ENCODE measurements at places on chromosomes 16 and 17.

DNA sequence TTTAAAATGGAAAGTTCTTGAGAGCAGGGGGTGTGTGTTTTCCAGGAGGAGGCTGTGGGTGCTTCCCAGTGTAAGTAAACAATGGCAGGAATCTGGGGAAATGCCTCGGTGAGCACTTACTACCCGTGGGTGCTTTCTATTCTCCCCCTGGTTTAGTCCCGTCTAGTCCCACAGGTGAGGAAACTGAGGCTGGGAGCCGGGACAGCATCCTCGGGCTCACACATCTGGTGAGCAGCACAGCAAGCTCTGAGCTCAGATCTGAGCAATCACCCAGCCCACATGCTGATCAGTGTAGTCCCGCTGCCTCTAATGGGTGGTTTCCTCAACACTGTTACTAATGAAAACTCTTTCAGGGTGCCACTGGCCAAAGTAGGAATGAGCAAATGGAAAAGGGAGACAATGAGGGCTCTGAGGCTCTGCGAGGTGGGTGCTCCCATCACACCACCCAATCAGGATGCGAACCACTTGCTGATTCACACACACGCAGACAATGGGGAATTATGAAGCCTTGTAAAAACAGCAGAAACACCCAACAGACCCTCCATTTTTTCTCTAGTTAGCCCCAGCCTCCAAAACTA lies 202.6 kb downstream of the PARN start:
- DNase-seq: no peak

DNA sequence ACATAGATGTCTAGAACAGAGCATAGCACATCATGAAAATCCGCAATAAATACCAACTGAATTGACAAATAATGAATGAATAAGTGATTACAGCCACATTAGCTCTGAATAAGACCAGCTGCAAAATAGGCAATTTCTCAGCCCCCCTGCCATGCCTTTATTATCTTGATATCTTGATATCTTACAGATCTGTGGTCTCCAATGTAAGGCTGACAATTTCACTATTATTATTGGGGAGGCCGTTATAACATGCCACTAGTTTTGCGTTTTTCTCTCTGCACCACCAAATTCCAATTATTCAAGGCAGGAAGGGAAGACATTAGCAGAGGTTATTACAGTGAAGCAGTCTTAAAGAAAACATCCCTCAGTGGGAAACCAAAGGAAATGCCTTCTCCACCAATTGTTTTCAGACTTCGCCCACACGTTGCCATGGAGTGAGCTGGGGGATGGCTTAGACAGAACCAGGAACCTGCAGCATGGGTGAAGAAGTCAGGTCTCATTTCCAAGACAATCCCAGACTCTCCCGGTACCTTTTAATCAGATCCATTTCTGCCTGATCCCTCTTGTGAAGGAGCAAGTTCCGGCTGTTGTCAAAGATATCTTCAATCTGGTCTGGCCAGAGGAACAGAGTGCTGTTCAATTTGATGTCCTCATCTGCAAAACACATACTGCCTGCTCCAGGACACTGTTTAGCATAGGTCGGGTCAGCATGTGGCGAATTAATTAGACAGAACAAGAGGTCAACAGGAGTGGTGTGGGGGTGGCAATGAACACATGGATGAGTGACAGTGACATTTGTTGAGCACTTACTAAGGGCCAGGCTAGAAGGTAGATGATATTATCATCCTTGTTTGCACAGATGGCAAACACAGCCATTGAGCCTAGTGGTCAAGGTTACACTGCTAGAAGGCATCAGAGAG lies 46.4 kb downstream of the DNAH3 start:
- DNase-seq: no peak

DNA sequence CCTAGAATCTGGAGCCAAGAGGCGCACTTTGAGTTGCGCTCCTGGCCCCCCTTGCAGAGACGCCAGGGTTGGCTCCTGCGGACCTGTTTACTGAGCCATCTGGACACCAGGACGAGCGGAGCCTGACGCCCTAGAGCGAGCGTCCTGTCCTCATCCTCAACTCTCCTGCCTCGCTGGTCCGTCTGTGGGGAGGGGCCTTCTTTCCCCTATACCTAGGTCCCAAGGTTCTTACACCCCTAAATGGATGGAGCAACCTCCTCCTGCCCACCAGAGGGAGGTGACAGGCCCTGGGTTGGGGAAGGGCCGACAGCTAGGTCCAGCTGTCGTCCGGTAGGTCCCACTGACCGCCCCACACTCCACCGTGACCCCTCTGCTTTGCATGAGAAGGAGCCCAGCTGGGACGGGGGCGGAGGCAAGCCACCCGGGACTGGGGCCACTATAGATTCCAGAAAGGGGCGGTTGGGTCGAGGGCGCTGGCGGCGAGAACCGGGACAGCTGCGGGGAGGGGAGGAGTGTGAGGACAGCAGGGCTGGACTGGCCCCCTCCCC lies 3.1 kb upstream of the LHX1 start:
- DNase-seq: no peak

GRCh38 chr17:34813290-34813689 lies 148.0 kb downstream of the CCT6B start:
- DNase-seq: no peak

DNA sequence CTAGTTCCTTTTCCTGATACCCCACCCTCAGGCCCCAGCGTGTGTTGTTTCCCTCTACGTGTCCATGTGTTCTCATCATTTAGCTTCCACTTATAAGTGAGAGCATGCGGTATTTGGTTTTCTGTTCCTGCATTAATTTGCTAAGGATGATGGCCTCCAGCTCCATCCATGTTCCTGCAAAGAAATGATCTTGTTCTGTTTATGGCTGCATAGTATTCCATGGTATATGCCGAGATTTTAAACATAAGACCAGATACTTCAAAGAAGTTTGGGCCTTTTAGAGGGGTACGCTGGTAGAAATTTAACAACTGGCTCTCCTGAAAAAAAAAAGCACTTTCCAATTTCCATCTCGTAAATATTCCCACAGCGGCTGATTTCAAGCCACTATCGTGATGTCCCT lies 59.8 kb downstream of the IRF8 start:
- DNase-seq: no peak

DNA sequence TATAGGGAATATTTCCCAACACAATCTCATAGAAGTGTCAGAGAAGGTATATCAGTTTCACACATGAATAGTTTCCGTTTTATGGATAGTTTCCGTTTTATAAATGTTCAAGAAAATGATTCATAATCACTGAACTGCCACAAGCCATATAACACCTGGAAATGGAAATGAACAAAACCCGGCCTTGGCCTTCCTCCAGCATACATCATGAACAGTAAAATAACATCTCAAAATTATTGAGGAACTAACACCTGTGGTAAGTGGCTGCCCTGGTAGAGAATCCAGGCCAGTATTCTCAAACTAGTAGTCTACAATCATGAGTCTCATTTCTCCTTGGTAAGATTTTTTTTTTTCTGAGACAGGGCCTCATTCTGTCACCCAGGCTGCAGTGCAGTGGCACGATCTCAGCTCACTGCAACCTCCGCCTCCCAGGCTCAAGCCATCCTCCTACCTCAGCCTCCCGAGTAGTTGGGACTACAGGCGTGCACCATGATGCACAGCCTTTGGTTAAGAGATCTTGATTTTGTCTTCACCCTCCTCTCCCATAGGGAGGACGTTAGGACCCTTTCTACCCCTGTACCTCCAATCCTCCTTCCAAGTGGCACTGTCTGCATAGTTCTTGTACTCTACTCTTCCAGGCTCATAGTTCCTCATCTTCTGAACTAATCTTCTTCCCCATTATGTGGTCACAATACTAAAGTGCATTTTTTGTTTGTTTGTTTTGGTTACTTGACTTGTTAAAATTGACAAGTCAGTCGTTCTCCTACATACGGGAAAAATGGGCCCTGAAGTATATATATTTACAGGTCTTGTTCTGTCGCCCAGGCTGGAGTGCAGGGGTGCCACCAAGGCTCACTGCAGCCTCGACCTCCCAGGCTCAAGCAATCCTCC lies 15.0 kb upstream of the RGS9 start:
- no peak for DNase-seq

DNA sequence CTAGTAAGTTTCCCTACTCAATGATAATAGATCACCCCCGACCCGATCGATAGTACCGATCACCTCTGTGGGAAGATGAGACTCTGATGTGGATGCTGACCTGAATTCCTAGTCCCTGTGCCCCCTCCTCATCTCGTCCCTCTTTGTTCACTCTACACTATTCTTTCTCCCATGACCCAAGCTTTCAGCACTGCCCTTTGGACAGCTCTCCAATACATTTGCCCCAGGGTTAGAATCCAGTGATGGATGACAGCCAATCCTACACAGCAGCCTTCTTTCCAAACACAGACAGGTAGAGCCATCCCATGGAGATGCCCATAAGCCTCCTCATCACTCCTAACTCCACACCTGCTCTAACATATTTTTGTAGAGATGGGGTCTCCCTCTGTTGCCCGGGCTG lies 141.1 kb downstream of the GSG1L start:
- no peak for DNase-seq

DNA sequence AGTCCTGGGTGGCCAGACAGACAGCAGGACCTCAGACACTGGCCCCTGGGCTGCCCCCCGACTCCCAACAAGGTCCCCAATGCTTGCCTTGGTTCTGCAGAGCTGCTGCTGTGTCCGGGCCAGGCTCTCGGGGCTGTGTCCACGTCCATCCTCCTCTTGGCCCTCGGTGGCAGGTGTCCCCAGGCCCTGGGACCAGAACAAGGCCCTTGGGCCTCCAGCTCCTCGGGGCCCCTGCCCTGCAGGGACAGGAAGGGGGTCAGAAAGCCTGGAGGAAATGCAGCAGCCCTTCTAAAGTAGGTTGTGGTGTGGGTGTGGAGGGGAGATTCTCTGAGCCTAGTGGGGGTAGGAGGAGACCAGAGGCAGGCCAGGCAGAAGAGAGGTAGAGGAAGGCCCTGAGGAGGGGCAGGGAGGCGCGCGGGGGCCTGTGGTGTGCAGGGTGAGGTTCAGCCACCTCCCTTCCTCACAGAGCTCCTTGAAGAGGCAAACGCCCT lies 2.5 kb upstream of the AXIN1 start:
- no peak for DNase-seq

Data from T follicular helper cell (primary cell).